Transverse colon (tissue), 4 donors: ENCODE measurements at places on chromosomes 5 and 9.

DNA sequence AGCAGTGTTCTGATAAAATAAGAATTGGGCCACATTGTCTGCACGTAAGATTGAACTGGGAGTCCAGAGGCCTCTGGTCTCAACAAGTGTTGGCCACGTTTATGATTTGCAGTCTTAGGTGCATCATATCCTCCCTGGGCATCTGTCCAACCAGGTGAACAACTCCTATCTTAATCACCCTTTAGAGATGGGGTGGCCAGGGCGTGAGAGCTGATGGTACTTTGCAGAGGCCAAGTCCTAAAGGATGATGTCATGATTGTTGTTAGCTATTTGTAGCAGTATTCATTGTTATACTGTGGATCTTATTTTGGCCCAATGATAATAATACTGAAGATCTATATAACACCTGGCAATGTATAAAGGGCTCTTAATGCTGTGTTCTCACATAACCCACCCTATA lies 73.2 kb upstream of the RARS1 start:
- H3K27ac ChIP-seq = no peak overlapping the region
- DNase-seq = peak; percentile 11
- H3K4me3 ChIP-seq = no peak overlapping the region
- no peaks in the 10 kb centered on the region for H3K4me1 ChIP-seq
- H3K36me3 ChIP-seq = no peaks in the 10 kb centered on the region

DNA sequence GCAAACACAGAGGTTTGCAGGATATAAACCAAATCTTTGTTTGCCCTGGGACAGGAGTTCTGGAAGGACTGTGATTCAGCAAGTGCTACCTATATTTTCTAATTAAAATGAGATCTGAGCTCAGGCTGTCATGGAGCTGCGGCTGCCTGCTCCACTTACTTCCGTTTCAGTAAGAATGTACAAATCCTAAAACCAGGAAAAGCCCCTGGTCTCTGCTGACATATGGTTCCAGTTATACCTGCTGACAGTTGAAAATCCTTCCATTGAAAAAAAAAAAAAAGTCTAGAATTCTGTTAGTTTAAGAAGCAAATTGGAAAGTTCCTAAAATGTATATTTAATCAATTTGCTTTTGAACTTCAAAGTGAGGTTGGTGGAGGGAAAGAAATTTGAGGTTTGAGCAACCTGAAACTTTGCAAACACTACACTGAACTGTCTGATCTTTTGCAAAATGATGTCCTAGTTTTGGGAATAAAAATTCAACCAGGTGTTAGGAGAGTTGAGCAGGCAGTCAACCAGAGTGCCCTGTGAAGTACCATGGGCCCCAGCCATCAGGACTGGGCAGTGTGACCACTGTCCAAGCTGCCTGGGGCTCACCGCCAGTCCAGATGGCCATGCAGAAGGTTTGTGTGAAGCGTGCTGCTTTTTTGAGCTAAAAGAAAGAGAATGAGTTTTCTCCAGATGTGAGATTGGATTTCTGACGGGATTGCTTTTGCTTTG lies 50.6 kb downstream of the SHB start:
- H3K27ac ChIP-seq = peak overlapping the region; percentile 70
- H3K36me3 ChIP-seq = no peaks in the 10 kb centered on the region
- H3K4me1 ChIP-seq = peaks cover 31% of the 10 kb centered on the region
- no peaks in the 10 kb centered on the region for H3K27me3 ChIP-seq
- H3K4me3 ChIP-seq = no peak overlapping the region
- no peak for DNase-seq

GRCh38 chr5:123916345-123917121 lies 404.6 kb downstream of the CSNK1G3 start:
- no peak overlapping the region for H3K4me3 ChIP-seq
- H3K4me1 ChIP-seq = peaks cover 13% of the 10 kb centered on the region
- H3K27ac ChIP-seq = no peak overlapping the region
- H3K27me3 ChIP-seq = no peaks in the 10 kb centered on the region
- H3K36me3 ChIP-seq = no peaks in the 10 kb centered on the region
- DNase-seq = no peak

DNA sequence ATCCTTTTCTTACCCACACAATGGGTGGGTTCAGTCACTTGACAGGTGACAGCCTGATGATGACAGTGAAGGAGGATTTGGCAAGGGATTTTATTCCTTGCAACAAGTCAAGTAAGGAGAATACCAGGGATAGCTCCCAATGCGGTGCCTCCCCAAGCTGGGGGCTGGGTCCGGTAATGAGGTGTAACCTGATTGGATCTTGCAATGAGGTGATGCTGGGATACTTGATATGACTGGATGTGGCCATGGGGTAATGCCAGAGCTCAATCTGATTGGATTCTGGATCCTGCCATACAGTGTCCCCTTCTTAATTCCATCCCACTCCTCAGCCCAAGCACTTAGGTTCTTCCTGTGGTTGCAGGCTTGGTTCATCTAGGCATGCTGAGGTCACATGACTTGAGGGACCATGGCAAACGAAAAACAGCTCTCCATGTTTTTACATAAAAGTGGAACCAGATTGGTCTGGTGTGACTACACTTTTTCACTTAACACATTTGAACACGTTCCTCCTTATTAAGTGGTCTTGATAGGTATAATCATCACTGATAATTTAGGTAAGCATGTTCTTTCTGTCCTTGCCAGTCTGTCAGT lies 181.1 kb downstream of the PDZD2 start:
- H3K27ac ChIP-seq = no peak overlapping the region
- no peaks in the 10 kb centered on the region for H3K36me3 ChIP-seq
- no peaks in the 10 kb centered on the region for H3K4me1 ChIP-seq
- no peaks in the 10 kb centered on the region for H3K27me3 ChIP-seq
- no peak for DNase-seq

DNA sequence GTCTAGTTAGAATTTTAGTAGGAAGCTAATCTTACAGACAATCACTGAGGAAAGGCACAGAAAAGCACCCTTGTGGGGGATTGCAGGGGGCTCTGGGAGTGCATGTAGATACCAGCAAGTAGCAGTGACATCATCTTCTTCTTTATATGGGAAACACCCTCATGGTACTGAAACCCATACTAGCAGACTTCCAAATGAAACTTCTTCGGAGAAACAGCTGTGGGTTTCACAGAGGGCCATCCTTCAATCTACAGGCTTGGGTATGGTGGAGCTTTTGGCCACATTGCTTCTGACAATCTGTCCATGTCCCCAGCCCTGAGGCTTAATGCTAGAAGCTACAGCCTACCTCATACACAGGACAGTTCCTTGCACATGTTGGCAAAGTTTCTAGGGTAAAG lies 165.2 kb upstream of the NFIB start:
- H3K27me3 ChIP-seq = no peaks in the 10 kb centered on the region
- H3K4me3 ChIP-seq = no peak overlapping the region
- no peak for DNase-seq
- H3K27ac ChIP-seq = no peak overlapping the region
- H3K4me1 ChIP-seq = no peaks in the 10 kb centered on the region

DNA sequence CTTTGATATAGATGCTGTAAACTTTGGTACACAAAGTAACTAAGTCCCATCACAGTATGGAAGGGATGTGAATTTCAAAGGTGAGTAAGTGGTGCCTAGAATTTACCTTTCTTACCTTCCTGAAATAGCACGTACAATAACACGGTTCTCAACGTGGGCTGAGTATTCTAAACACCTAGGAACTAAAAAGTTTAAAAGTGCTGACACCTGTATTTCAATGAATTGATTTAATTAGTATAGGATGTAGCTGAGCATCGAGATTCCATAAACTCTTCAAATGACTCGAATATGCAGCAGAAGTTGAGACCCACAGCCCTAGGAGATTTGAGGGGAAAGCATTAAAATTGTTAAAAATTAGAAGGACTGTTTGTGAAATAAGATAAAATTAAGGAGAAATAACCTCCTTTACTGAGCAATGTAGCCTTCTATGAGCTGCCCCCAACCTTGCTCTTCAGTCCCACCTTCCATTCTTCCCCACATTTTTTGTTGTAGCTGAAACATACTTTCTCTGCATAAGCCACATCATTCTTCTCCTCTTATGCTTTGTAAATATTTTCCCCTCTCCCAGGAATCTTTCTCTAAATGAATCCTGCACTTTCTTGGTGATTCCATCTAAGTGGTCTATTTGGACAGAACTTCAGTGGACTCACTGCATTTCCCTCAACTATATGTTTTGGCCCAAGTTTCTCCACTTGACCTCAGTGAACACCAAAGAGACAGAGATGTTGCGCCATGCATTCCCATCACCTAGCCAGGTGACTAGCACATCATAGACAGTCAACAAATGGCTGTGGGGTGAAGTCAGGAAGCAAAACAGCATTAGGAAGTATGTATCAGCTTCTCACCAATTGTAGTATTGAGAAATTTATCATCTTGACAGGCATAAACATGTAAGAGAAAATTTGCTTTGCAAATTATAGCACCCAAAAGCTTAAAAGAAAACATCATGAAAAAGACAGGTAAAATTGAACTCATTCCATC lies 156.5 kb upstream of the TAS2R1 start:
- no peak for DNase-seq
- H3K27ac ChIP-seq = no peak overlapping the region
- H3K36me3 ChIP-seq = no peaks in the 10 kb centered on the region

GRCh38 chr9:88697764-88698432 lies 162.9 kb downstream of the NXNL2 start:
- H3K4me3 ChIP-seq = no peak overlapping the region
- no peak overlapping the region for H3K27ac ChIP-seq
- no peaks in the 10 kb centered on the region for H3K27me3 ChIP-seq
- no peaks in the 10 kb centered on the region for H3K36me3 ChIP-seq

DNA sequence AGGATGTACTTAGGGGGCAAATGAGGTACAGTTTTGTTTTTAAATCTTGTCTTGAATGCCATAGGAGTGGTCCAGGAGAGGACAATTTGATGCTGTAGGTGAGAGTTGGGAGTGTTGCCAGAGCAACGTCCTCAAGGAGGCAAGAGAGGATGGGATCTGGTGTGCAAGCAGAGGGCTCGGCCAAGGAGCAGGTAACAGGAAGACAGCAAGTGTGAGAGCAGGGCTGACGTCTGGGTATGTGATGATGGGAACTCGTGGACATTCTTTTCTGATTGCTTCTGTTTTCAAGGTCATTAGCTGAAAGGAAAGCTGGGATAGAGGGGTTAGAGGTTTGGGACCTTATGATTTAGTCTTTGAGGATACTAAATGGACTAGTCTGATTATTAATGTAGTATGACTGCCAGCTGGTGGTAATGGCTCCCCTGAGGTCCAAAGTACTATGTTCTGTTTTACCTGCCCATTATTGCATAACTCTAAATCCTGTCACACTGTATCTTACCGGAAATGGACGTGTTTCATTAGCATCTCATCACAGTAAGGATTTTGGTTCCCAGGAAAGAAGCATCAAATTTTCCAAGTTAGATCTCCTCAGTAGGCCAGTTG lies 15.4 kb downstream of the GNPDA1 start:
- no peak overlapping the region for H3K27ac ChIP-seq
- H3K36me3 ChIP-seq = no peaks in the 10 kb centered on the region
- H3K27me3 ChIP-seq = no peaks in the 10 kb centered on the region
- H3K4me3 ChIP-seq = no peak overlapping the region

GRCh38 chr9:137030538-137031527 lies 1.1 kb downstream of the FUT7 start:
- H3K27ac ChIP-seq = no peak overlapping the region
- no peaks in the 10 kb centered on the region for H3K36me3 ChIP-seq
- no peak overlapping the region for H3K4me3 ChIP-seq
- DNase-seq = no peak

DNA sequence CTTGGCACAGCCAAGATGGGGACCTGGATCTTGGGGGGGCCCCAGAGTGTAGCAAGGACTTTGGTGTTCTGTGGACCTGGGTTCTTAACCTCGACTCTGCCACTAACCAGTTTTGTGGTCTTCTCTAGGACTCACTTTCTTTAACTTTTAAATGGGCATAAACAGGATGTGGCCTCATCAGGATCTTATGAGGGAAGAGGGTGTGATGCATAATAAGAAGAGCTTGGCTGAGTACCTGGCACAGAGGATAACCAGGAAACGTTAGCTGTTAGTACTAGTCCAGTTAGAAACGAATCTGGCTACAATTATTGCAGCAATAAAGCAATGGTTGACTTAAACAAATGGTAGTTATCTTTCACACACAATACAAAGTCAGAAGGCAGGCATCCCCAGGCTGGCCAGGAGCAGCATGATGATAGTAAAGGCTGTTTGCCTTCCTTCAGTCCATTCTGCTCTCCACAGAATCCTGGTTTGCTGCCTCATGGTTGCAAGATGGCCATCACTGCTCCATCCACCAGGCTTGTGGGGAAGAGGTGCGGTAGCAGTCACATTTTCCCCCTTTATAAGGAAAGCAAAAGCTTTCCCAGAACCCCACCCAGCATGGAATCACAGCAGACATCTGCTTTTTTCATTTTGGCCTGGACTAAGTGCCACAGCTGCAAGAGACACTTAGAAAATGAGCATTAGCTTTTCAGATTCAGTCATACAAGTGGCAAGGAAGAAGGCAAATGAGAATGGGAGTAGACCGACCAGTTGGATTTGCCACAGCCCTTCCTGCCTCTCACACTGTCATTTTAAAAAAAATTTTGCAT lies 225.0 kb downstream of the AOPEP start:
- no peaks in the 10 kb centered on the region for H3K27me3 ChIP-seq
- H3K4me1 ChIP-seq = peaks cover 22% of the 10 kb centered on the region
- peak; percentile 49 for DNase-seq
- H3K4me3 ChIP-seq = no peak overlapping the region
- peak overlapping the region; percentile 45 for H3K27ac ChIP-seq

- peaks cover 19% of the 10 kb centered on the region for H3K4me1 ChIP-seq
- H3K27ac ChIP-seq = peak overlapping the region; percentile 11
- H3K36me3 ChIP-seq = no peaks in the 10 kb centered on the region
- no peak for DNase-seq
Measured at GRCh38 chr9:84974258-84974657, 304.7 kb downstream of the NTRK2 start.

GRCh38 chr9:18314316-18314715 lies 159.6 kb upstream of the ADAMTSL1 start:
- H3K4me3 ChIP-seq = no peak overlapping the region
- H3K4me1 ChIP-seq = no peaks in the 10 kb centered on the region
- H3K27me3 ChIP-seq = no peaks in the 10 kb centered on the region
